ENCODE measurements at places on chromosomes 11 and 22.

- no peak for DNase-seq
These were observed 304.2 kb downstream of the DYNC2H1 start for GRCh38 chr11:103413266-103413888.

DNA sequence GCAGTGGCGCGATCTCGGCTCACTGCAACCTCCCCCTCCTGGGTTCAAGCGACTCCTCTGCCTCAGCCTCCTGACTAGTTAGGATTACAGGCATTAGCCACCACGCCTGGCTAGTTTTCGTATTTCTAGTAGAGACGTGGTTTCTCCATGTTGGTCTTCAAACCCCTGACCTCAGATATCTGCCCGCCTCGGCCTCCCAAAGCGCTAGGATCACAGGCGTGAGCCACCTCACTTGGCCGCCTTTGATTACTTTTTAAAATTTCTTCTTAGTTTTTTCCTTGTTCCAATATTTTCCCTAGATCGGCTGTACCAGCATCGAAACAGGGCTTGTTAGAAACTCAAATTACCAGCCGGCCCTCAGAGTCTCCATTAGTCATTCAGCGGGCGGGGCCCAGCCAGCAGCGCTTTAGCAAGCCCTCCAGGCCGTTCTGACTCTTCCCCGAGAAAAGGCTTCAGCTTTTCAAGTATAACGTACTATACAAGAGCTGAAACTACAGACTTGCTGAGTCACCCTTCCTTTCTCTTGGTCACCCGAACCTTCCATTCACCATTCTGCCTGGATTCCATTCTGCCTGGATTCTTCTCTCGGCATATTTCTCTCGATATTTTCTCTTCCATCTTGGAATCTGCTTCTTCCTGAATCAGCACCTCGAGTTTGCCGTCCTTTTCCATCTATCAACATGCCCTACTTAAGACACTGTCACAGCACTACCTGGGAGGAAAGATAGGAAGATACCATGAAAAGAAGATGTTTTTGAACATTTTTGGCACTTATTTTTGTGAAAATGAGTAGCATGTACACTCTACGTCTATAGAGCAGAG is 6.7 kb upstream of the CAPRIN1 start:
- DNase-seq: no peak

DNA sequence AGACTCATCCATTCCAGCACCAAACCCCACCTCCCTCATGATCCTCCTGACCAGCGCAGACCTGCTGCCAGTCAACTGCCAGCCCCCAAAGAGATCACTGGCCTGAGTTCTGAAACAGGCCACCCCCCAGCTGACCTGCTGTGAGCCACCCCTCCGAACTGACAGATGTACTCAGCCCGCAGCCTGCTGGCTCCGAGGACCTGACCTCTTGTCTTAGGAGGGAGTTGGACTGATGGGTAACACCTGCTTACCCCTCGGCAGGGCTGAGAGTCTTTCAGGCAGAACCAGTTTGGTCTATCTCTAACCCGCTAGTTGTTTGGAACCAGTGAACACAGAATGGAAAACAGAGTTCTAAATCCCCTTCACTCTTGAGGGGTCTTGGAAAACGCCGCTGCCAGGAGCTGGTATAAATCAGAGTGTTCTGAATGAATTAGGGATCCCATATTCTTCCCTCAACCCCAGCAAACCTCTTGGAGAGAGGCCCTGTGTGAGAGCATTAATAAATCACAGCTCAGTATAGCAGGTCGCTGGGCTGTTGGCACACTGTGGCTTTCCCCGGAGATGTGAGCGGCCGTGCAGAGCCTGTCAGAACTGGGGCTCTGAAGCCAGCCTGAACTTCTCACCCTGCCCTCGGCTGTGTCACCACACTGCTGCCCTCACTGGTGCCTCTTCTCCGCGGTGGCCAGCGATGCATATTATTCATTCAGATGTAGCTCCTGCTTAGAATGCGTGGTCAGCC is 165.1 kb upstream of the NCAM1 start:
- no peak for DNase-seq

DNA sequence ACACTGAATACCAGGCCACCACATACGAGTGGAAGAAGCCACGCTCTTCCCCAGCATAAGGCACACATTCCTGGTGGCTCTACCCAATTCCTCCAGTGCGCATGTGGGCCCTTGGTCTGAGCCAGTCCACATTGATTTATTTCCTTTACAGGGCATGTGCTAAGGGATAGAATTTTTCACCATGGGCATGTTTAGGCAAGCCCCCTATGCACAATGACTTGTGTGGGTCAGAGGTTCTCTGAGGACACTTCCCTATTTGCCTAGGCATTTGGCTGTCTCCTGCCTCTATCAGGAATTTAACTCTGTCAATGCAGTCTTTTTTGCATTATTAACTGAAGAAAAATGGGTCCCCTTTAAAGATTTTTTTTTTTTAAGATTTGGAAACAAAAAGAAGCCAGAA is 718.1 kb downstream of the NTM start:
- DNase-seq: no peak

- DNase-seq: no peak
These were observed 91.9 kb downstream of the WT1 start for GRCh38 chr11:32343325-32344008.

GRCh38 chr11:45089251-45089650 is 57.2 kb upstream of the PRDM11 start:
- no peak for DNase-seq

Data from activated CD4-positive, alpha-beta T cell treated with anti-CD3 and anti-CD28 coated beads for 24 hours (primary cell).